ENCODE measurements at places on chromosomes 1 and 21.

- no peak for DNase-seq
Measured at GRCh38 chr1:218698141-218698540, 353.0 kb downstream of the TGFB2 start.

DNA sequence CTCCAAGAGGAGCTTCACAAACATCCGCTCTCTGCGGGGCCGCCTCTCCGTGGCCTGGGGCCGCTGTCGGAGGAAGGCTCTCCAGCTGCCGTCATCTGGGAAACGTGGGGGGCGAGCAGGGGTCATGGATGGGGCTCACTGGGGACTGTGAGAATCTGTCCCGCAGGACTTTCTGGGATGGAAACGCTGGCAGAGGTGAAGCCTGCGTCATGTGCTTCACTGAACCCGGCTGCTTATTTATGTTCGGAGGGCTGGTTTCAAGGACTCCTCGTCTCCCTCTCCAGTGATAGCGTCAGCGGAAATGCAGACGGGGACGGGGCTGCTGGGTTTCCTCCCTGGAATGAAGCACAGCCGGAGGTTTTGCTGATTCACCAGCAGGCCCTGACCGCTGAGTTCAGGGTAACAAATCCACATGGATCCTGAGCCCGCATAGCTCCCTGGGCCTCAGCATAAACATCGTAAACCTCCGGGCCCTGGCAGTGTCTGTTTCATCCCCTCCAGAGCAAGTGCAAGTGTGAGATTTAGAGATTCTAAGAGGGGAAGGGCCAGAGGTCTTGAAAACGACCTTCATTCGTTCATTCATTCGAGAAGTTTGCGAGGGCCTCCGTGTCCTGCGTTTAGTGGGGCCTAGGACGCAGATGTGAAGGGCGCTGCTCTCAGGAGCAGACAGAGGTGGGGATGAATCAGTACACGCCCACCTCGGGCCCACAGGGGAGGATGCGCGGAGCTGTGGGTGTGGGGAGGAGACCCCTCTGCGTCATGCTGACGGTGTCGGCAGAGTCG, 7.0 kb upstream of the POFUT2 start:
- DNase-seq, result no peak

GRCh38 chr1:200034761-200035396, 7.4 kb downstream of the NR5A2 start:
- no peak for DNase-seq

DNA sequence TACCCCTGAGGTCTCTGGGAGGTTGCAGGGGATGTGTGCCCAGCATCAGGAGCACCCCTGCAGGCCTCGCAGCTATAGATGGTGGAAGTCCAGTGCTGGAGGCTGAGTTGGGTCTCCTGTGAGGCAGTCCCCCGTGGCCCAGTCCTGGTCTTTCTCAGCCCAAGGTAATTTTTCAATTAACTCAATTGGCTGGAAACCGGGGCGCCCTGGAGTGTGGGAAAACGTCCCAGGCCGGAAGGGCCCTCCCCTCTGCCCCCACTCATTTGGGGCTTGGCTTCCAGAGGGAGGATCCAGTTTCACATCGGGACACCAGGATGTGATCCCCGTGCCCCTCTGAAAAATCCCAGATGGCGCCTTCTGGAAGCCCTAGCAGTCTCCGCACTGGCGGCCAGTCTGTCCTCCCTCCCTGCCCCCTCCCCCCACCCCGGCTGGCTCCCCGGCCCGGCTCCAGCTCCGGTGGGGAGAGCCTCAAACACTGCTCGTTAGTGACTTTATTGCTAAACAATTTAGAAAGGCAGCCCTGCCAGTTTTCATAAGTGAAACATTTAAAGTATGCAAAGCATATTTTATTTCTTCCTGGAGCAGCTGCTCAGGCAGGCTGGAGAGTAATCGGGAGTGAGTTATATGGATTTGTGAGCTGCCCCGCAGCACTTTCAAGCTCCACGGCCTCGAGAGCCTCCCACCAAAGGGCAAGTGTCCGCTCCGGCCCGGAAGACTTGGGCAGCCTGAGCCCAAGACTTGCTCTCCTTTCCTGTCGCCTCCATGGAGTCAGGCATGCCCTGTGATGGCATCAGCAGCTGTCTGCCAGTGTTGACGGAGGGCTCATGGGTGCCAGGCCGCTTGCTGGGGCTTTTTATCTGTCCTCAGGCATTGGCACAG, 208.2 kb upstream of the TMEM51 start:
- no peak for DNase-seq

DNA sequence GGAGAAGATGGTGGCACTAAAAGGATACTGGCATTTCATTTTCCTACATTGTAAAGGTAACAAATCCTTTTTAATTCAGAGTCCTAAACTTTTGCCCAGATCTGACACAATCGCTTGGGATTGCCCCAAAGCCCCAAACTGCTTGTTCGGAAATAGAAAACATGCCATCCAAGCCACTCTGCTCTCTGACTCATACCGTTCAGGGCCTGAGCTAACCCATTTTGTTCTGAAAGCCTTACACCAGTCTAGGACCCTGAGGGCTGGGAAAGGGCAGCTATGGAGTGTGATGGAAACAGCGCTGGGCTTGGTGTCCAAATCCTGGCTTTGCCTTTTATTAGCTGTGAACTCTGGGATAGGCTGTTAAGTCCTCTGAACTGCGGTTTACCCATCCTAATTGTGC, 159.4 kb upstream of the UBE2U start:
- no peak for DNase-seq

DNA sequence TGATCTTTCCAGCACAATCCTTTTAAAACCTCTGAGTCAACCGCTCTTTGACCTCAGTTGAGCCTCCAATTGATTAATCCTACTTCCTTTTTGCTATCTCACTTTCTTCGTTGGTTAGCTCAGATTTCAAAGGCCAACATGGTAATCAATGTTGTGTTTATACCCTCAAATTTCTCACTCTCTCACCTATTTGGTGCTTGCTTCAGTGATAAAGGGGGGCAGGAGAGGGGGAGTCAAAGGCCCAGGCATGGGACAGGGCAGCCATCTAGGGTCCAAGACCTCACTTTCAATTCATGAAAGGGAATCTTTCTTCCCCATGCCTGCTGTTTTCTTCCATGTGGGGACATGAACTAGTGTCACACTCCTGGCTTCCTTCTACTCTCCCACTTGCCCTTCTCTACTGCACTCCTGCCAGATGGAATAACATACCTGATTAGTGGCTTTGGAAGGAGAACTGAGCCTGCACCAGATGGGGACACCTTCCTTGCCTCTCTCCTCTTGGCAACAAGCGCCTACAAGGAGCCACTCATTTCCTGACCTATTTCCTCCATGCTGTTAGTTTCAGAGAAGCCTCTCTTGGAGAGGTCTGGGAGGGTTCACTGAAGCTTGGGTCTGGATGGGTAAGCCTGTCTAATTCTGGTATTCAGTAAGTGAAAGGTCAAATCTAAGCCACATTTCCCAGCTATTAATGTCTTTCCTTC, 73.3 kb upstream of the ARHGAP29 start:
- no peak for DNase-seq

GRCh38 chr1:106223213-106223612, 833.3 kb upstream of the PRMT6 start:
- DNase-seq, result no peak

DNA sequence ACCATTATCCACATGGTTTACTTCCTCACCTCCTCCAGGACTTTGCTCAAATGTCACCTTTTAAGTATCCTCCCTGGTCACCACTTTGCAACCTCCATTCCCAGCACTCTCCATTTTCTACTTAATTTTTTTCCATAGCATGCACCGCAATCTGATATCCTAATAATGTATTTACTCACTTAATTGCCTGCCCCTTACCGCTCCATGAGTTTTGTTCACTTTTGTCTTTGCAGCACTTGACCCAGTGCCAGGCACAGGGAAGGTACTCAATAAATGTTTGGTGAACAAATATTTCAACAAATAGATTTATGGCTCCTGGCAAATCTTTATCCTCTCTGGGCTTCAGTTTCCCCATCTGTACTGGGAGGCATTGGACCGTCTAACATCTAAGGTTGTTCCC, 53.6 kb downstream of the UBE2T start:
- DNase-seq, result no peak

DNA sequence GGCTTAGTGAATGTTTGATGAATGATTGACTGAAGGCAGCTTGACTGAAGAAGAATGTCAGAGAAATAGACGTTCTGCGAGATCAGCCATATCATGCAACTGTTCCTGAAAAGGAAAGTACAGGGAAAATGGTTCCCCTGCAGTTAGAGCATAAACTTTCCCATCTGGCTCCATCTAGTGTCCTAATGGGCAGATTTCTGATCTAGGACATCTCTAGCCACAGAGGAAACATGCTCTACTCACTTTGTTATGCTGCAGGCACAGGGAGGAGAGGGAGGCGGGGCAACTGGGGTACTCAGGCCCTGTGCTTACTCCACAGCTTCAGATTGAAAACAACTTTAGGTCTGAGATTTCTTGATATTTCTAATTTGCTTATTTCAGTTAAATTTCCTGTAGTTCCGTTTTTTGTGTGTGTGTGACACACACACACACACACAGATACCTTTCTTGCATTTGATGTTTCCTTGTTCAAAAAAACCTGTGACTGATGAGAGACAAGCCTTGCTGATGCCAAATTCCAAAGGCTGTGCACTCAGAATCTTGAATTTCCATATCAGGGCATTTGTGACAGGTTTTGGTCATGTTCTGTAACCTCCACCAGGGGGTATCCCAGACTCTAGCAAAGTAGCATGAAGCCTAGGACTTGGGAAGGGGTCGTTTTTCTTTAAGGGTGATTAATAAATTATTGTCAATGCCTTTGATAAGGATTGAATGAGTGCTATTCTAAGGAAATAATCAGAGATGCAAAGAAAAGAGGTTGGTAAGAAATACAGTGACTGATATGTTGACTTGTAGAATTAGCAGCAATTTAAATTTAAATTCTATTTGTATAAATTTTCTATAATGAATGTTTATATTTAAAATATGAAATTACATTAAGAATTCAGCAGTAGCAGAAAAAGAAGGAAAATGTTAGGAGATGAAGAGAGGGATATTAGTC, 139.7 kb upstream of the BEND5 start:
- no peak for DNase-seq

GRCh38 chr1:66251546-66251945, 282.4 kb upstream of the SGIP1 start:
- no peak for DNase-seq

DNA sequence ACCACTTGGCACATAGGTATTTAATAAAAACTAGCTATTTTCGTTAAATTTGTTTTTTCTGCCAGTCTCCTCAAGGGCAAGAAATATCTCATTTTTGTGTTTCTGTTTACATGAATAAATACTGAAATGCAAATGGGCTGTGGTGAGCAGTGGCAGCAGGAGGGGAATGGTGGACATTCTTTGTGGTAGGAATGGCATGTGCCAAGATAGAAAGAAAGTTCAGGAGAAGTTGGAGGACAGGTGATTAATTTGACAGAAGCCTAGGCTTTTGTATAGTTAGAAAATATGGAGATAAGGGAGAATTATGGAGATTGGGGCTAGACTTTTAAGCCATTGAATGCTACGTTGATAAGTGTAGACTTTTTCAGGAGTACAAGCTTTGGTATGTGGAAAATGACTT, 8.6 kb downstream of the RAP1A start:
- DNase-seq, result no peak

GRCh38 chr1:116316373-116316772, 56.7 kb upstream of the ATP1A1 start:
- DNase-seq, result no peak

- no peak for DNase-seq
Measured at GRCh38 chr1:84619383-84620102, 45.3 kb upstream of the CTBS start.

Measured in germinal center (tissue), 1 donor.